ENCODE measurements at places on chromosomes 13 and 19. TPM values are rescaled to one million over a fixed set of nuclear protein-coding genes. Genes with fewer than 3 reads are reported as not detected.

DNA sequence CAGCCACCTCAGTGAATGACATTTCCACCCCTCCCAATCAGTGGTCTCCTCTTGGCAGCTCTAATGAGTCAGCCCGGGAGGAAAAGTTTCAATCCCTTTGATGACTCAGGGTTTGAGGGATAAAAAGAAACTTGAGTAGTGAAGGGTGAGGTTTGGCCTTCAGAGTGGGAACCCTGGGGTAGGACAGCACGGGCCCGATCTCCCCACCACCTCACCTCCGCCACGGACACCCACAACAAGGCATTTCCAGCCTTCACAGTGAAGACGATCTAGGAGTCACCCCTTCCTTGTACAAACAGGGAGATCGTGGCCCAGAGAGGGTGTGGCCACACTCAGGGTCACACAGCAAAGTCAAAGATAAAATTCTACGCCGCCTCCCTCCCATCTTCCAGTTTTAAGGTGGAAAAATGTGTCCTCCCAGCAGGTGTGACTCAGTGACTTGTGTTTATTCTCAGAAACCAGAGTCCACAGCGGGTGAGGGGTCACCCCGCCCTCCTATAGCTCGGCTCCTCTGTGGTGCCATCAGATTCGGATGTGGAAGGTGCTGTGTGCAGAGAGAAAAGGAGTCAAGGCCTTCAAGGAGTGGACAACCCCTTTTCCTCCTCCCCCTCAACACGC is 12.3 kb downstream of the CIB3 start:
- no peak for DNase-seq

DNA sequence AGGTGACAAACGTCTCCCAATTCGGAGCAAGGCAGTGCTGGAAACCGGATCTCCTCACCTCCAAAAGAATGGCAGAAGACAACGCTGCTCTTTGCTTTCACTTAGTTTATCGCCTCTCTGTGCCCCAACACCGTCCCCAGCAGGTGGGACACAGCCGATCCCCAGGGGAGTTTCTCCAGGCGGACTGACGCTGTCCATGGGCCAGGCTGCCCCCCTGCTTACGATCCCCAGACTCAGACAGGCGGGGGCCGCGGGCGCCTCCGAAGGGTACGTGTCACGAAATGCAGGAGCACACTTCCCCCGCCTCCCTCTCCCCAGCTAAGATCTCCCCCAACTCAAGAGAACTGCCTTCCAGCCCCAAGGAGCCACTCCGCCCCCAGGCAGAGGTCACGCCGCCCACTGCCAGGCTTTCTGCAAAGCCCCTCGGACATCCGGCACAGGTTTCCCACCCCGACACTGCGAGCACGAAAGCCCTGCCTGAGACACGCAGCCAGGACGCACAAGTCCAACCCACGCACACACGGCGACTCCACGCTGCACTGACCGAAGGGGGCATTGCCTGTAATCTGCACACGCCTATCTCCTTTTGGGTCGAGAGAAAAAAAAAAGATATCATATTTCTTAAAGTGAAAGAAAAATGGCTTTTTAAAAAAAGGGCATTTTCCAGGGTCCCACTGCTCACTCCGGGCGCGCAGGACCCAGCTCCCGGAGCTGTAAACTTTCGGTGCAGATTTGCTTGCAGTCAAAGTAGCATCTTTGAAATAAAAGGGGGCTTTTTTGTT is 2.0 kb downstream of the SPRY2 start:
- DNase-seq, result peak; percentile 76

DNA sequence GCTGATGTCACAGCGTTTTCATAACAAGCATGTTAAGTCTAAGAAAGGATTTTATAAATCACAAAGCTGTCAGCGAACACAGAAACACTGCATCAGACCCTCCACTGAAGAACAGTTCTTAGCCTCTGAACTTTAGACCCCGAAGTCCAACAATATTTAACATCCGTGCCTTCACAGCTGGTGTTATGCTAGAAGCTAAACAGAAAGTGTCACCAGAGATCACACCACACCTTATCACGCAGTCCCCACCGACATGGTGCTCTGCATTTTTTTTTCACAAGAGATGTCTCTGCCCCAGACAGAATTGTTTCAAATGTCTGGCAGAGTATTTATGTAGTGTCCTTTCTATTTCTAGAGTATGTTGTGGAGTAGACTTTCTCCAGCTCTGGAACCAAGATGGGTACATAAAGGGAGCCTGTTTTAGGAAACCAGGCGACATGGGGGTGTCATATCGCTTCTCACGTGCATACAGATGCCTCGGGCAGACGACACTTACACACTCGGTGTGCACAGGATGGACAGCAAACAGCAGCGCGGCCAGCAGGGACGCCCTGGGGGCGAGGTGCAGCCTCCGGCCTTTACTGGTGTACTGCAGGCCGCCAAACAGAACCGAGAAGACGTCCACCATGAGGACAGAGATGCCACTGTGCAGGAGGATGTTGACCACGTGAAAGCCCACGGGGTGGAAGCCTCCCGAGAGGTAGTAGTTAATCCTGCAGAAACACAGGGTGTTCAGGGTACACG is 12.0 kb downstream of the TMTC4 start:
- no peak for DNase-seq

- no peak for DNase-seq
Measured at GRCh38 chr13:38766799-38767198, 79.9 kb downstream of the FREM2 start.

GRCh38 chr13:65719831-65720230 is 1510.3 kb downstream of the PCDH9 start:
- no peak for DNase-seq

GRCh38 chr19:5099701-5100221 is 130.8 kb downstream of the KDM4B start:
- no peak for DNase-seq

DNA sequence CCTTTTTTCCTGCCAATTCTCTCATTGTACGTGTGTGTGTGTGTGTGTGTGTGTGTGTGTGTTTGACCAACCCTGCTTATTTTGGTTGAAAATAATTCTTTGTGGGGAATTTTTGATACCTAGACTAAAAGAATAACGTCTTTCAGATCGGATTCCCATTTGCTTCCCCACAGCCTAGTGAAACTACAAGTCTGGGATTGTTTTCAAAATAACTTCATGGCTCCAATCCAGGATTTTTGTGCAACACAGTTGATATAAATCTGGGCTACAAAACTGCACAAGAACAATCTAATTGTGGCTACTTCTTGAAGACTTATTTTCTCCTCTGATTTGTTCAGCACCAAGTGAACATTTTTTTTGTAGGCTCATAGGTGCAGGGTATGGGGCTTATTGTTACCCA is 332.8 kb upstream of the MIR17HG start:
- no peak for DNase-seq

GRCh38 chr19:51783372-51783771 is 11.6 kb upstream of the FPR3 start:
- DNase-seq, result no peak

DNA sequence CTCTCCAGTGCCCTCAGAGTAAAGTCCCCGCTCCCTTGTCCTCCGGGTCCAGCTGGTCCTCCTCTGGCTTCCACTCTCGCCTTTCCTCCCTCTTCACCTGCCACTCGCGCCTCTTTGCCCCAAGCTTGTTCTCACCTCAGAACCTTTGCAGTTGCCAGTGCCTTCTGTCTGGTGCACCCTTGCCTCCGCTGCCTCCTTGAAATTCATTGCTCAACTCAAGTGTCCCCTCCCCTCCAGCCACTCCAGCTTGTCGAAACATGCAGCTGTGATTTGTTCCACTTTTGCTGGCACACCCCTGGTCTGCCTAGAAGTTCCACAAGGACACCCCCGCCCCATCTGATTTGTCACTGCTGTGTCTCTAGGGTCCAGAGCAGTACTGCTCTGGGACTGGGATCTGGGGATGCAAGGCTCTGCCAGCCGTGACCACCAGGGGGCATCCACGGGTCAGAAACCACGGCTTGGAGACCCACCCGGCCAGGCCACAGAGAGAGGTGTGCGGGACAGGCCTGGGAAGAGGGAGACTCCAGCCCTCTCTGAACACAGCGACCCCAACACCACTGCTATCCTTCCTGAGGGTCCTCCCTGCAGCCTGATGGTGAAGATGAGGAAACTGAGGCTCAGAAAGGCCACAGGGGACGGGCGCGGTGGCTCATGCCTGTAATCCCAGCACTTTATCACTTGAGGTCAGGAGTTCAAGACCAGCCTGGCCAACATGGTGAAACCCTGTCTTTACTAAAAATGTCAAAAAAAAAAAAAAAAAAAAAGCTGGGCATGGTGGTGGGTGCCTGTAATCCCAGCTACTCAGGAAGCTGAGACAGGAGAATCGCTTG is 49.9 kb downstream of the AP1M1 start:
- DNase-seq, result peak; percentile 83

DNA sequence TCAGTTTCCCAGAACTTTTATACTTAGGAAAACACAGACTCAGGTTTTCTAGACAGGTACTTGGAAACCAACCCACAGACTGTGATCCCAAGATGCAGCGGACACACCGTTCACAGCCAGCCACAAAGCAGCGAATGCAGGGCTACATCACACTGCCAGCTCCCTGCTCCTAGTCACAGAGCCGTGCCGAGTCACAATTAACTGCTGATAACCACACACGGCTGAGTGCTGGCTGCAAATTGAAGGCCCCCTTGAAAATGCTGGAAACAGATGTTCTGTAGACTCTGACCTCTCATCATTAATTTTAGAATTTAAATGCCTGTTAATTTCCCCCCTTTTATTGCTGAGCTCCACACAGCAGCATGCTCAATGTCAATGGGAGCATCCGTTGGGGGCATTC is 78.6 kb upstream of the SIAH3 start:
- DNase-seq, result no peak

DNA sequence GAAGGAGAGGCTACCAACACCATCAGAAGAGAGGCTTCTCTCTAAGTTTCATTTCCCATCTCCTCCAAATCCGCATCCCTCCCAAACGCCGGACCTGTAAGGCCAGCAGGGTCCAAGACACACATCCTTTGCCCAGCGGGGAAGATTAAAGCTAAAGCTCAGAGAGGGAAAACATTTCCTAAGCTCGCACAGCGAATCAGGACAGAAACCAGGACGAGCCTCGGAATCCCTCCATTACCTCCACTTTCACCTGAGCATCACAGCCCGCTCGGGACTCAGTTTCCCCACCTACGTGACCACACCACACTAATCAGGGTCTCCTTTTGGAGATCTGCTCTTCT is 711 bp upstream of the FOSB start:
- DNase-seq, result no peak

GRCh38 chr13:60282708-60283107 is 114.3 kb upstream of the TDRD3 start:
- no peak for DNase-seq

- DNase-seq, result no peak
Measured at GRCh38 chr19:34844277-34844676, 71.3 kb upstream of the ZNF599 start.

- no peak for DNase-seq
Measured at GRCh38 chr13:21850013-21851006, 179.4 kb downstream of the FGF9 start.

GRCh38 chr19:34503531-34504272 is 22.1 kb downstream of the WTIP start:
- DNase-seq, result peak; percentile 60

DNA sequence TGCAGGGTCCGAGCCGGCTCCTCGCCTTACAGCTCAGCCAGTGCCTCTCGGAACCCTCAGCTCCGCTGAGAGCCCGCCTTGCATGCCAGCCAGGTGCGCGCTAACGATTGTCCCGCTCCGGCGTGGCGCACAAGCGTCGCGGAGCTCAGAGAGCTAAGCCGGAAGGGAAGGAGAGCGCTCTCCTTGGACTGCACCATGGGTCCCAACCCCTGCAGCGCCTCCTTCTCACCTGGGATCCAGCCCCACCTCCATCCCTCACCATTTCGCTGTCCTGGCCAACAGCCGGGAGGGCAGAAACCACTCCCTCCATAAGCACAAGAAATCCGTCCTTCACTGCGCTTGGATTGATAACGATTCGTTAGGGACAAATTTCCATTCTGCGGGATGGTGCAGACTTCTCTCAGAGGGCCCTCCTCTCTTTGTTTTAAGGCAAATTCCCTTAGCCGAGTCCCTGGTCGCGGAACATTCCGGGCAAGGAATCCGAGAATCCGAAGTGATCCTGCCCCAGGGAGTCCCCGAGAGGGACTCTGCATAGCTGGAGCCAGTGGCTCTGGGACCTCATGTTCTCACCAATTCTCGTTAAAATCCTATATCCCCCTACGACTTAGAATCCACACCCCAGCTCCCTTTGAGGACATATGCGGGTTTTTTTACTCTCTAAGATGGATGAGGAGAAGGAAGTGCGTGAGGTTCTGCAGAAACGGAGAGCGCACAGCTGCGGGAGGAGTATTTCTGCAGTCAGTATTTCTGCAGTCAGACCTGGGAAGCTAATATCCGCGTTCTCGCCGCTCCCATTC is 2.8 kb downstream of the GSX1 start:
- DNase-seq, result no peak

DNA sequence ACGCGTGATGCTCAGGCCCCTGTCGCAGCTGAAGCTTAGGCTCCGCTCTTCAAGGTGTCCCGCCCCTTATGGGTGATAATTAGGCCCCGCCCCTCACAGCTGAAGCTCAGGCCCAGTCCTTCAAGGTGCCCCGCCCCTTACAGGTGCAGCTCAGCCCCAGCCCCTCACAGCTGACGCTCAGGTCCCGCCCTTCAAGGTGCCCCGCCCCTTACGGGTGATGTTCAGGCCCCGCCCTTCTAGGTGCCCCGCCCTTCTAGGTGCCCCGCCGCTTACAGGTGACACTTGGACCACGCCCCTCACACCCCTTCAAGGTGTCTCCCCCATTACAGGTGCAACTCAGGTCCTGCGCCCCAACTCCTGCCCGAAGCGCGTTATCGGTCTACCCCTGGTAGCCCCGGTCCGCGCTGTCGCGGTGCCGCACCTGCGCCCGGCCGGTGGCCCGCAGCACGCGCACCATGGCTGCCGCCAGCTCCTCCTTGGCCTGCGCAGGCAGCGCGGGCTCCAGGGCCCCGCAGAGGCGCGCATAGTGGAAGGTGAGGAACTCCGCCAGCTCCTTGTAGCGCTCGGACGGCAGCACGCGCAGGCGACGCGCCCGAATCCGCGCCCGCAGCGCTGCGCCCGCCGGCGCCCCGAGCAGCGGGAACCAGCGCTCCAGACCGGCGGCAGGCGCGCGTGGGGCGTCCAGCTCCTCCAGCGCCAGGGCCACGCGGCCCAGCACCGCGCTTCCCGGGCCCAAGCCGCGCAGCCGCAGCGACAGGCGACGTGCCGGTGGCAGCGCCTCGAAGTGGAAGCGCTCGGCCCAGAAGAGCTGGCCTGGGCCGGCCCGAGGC is 7.3 kb downstream of the RASAL3 start:
- DNase-seq, result no peak

- no peak for DNase-seq
Measured at GRCh38 chr19:34480971-34481841, at the start of gene WTIP. WTIP (plus strand) TSS chr19:34481758; CDS start chr19:34481975, 217 bp downstream.

GRCh38 chr19:54644056-54644455 is 13.8 kb downstream of the LILRB1 start:
- no peak for DNase-seq

- DNase-seq, result no peak
Measured at GRCh38 chr19:3113100-3114017, 19.2 kb downstream of the GNA11 start.

Gene NMRK2
- not detected for total RNA-seq

Gene TNFRSF19
- total RNA-seq, result 0.60 TPM

Gene OR7G2
- total RNA-seq, result not detected

Gene FUT2
- not detected for total RNA-seq

Gene PSMC4
- total RNA-seq, result 47.9 TPM

Gene ZNF525
- 1.2 TPM for total RNA-seq

Gene HIPK4
- not detected for total RNA-seq

Gene ADGRE2
- total RNA-seq, result 1.6 TPM

Gene ADGRE1
- total RNA-seq, result 0.88 TPM

Gene C5AR1
- 6.2 TPM for total RNA-seq

Gene PLPP2
- 1.8 TPM for total RNA-seq

Gene DCLK1
- total RNA-seq, result not detected

Gene TSPAN16
- total RNA-seq, result not detected

All from left lobe of liver (tissue), 2 donors.